CD4-positive, alpha-beta T cell (primary cell): ENCODE measurements at places on chromosomes 12 and 14.

- no peak for DNase-seq
These were observed 294.3 kb downstream of the APAF1 start for GRCh38 chr12:98939350-98939749.

DNA sequence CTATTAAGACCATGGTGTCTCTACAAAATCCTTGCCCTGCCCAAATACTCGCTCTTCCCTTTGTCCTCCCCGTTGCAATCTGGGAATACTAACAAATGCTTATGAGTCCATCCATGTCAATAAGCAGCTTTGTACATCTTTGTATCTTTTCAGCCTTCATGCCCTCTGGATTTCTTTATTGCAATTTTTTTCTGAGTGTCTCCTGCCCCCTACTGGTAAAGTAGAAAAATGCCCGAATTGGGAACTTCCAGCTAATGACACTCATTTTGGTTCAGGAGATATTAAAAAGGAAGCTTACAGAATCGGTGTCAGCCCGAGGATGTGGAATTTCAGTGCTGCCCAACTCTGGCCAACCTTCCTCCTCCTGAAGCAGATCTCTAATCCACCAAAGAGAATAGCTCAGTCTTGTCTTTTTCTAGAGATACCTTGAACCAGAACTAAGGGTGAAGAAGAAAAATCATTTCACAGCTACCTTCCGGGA is 46.0 kb downstream of the SH2B3 start:
- DNase-seq = peak; percentile 81

- no peak for DNase-seq
These were observed 64.9 kb downstream of the RIN3 start for GRCh38 chr14:92578511-92578910.

- DNase-seq = no peak
These were observed 4.9 kb upstream of the VASH1 start for GRCh38 chr14:76756371-76756750.

- peak; percentile 48 for DNase-seq
These were observed 63.7 kb downstream of the SLC24A4 start for GRCh38 chr14:92386637-92387036.

DNA sequence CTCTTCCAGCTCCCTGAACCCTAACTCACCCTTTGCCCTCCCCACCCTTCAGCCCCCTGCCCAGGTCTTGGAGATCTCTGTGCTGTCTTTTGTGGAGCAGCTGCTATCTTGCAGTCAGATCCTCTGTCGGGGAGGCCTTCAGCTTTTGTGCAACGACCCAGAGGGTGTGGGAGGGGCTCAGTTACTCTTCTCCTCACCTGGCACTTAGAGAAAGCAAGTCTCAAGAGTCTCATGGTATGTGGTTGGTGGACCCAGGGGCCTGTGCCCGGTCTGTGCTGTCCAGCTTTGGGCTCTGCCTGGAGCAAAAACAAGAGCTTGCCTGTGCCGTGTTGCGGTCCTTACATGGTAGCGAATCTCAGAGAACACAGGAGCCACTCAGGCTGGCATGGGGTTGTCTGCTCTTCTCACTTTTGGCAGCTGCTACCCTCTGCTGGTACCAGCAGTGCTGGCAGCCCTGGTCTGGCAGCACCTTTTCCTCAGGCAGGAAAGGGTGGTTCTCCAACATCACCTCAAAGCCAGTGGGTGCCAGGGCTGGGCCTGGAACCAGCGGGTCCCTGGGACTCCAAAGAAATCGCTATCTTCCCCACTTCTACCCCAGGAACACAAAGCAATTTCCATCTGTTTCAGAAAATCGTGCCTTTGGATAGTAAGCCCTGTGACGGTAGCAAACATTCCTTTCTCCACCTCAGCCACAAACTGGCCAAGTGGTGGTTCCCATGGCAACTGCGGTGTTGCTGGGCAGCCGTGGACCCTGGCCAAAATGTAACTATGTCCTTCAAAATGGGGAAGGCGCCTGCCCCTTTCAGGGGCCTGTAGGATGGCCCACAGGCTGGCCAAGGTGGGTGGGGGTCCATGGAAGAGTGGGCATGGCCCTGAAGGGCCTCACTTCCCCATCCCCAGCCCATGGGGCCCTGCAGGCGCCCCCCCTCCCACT is 90.0 kb downstream of the RIN3 start:
- DNase-seq = peak; percentile 51

GRCh38 chr12:131920902-131921840 is 7.9 kb upstream of the PUS1 start:
- DNase-seq = no peak

DNA sequence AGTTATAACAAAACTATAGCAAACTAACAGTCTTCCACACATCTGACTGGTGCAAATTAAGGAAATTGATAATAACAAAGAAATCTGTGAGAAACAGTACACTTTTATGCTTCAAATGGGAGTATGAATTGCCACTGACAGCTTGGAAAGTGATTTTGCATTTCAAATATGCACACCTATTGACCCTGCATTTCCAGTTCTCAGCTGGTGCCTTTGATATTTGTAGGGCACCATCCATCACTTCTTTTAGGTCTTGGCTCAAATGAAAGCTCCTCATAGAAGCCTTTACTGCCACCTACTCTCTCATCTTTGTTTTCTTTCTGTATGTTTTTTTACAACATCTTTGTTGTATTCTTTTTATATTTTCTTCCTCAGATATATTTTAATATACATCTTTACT is 125.1 kb downstream of the ST8SIA1 start:
- DNase-seq = no peak

- no peak for DNase-seq
These were observed 61.6 kb downstream of the PLEKHA5 start for GRCh38 chr12:19191089-19191488.

DNA sequence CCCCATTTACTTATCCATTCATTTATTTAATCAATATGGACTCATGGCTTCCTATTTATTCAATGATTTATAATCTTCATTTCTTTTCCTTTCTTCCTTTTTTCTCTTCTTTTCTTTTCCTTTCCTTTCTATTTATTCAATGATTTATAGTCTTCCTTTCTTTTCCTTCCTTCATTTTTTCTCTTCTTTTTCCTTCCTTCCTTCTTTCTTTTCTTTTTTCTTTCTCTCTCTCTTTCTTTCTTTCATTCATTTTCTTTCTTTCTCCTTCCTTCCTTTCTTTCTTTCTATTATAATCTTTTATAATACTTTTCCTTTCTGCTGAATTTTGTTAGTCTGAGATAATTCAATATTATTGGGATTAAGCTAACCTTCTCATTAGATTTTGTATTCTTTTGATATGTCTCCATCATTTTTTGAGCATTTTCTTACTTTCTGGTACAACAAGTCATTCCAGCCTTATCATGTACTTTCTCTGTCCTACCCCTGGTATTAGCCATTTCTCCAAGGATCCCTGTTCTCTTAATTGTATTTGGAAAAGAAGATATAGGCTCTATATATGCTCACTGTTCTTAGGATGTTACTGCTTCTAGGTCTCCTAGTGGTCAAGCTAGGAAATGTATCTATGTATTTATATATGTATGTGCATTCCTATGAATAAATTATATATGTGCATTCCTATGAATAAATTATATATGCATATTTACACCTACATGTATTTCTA is 12.1 kb downstream of the LACRT start:
- no peak for DNase-seq

- DNase-seq = no peak
These were observed 79.9 kb downstream of the TAOK3 start for GRCh38 chr12:118292836-118293235.

DNA sequence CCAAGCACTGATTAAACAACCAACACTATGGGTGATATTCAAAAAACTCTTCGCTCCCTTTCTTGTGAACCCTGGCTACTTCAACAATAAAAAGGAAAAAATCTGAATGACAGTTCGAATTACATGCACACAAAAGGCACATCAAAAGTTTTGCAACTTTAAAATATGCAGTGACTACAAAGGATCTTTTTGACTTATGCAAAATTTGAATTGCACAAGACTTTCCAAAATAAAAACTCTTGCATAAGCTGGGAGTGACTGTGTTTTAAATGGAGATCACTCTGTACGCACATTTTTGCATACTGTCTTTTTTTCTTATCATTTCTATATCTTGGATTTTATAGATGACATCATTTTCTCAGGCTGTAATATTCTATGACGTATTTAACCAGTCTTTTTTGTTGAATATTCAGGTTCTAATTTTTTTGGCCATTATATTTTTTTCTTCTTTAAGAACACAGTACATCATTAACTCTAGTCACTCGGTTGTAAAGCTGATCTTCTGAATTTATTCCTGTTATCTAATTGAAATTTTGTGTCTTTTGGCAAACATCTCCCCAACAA is 667.6 kb upstream of the TBX3 start:
- DNase-seq = no peak

DNA sequence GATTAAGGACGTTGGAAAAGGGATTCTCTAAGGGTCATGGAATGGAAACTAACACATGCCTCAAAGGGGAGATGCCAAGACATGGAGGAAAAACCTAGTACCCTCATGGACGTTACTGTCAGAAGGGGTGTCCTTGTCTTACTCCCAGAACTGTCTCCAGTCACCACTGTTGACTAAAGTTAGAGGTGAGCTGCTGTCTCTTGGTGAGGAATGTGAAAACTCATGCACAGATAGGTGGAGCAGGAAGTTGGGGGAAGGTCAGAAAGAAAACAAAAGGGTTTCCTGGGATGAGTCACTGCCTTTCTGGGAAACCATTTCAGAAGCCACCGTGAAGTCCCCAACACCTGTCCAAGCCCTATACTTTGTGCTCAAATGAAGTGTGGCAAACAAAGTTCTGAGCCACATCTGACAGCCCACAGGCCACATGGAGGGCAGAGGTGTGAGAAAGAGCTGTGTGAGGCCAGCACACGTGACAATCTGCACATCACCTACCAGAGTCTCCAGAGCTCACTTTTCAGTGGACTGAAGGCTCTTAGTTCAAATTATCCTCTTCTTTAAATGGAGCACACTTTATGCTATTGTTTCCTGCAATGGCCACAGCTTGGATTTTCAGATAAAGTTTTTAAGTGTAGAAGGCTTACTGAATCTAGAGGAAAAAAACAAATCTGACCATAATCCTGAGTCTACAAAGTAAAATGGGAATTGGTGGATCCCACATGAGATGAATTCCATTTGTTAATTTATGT is 92.9 kb upstream of the EGLN3 start:
- DNase-seq = peak; percentile 37

DNA sequence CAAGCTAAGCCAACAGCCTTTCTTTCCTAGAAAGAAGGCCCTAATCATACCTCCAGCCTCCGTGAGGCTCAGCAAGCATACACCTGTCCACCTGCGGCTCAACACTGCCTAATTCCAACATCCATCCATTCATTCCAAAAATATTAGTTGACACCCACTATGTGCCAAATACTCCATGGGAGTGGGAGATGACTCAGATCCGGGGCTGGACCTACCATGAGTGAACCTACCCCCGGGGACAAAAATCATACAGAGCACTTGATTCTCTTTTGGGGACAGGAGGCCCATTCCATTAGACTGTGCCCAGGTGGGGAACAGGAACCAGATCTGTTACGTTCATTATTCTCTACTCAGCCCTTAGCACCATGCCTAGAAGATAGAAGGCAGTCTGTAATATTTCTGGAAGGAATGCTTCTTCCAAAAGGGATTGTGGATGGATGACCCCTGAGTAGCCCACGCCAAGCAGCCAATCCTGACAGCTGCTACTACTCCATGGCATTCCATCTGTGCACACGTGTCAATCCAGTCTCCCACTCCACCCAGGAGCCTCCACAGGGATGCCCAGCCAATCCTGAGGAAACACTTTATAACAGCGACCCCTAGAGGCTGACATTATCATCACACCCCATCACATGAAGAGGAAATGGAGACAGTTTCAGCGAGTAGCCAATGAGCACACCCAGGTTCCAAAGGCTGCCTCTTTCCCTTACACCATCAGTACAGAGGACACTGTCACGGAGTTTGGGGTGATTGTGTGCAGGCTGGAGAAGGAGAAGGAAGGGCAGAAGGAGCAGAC is 170.7 kb downstream of the ESRRB start:
- no peak for DNase-seq

DNA sequence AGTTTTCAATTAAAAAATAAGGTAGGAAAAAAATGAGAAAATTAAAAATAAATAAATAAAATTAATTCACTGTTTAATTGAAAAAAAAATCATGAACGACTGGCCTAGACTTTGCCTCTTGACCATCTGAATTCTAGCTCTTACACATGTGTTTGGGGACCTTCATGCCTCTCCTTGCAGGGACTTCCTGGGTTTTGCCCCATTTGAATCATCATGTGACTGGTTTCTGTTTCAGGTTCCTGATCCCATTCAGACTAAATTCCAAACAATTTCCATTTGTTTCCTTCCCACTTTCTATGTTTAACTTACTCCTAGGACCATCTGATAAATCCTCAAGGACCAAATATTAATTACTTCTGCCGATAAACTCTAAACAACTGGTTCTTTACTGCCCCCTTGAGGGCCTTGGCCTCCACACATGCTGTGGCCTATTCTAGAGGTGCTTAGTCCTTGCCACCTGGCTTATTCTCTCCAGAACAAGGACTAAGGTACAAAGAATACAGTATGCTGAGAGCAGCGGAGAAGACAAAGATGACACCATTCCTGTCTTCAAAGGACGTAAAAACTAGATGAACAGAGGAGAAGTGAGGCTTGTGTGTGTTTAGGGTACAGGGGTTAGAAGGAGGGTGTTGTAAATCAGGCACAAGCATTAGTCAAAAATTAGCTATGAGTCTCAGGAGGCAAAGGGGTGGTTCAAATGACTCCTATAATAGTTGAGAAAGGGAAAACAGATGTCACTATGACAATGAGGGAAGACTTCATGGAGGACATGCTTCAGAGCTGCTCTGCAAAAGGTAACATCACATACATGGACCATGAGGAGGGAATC is 125.8 kb upstream of the AVPR1A start:
- no peak for DNase-seq

DNA sequence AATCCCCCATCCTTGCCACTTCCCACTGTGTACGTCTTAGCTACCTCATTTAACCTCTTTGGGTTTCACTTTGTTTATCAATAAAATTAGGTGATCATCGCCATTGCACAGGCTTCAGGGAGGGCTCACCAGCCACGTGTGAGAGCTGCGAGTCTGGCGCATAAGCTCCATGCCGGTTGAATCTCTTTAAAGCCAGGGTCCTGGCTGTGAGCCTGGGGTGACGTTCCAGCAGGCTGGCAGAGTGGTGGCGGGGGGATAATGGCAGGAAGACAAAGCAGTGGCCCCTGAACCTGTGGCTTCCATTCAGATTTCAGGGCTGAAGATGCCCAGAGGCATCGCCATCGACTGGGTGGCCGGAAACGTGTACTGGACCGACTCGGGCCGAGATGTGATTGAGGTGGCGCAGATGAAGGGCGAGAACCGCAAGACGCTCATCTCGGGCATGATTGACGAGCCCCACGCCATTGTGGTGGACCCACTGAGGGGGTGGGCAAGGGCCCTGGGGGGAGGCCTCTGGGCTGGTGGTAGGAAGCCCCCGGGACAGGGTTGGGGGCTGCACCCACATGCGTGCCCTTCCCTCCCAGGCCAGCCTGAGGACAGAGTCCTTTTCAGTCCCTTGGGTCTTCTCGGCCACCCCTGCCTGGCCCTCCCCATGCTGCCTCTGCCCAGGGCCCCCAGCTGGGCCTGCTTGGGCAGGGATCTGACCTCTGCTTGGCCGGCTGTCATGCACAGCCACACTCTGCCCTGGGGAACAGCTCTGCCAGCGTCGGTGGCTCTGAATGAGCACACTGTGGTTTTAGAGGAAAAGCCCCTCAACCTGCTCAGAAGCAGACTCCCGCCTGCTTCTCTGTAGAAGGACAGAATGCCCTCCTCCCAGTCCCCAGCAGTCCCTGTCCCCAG is 8.6 kb upstream of the NXPH4 start:
- DNase-seq = no peak

- DNase-seq = no peak
These were observed 86.1 kb upstream of the ARHGAP5 start for GRCh38 chr14:31990926-31991572.

GRCh38 chr12:107600581-107601144 is 84.9 kb upstream of the PWP1 start:
- DNase-seq = no peak
